Stimulated activated CD4-positive, alpha-beta T cell treated with anti-CD3 and anti-CD28 coated beads, TNF-alpha, amount 100 ng/mL, for 24 hours (primary cell): ENCODE measurements at places on chromosomes 5 and 9.

- DNase-seq: no peak
These were observed 40.8 kb upstream of the GLRX start for GRCh38 chr5:95863383-95863757.

DNA sequence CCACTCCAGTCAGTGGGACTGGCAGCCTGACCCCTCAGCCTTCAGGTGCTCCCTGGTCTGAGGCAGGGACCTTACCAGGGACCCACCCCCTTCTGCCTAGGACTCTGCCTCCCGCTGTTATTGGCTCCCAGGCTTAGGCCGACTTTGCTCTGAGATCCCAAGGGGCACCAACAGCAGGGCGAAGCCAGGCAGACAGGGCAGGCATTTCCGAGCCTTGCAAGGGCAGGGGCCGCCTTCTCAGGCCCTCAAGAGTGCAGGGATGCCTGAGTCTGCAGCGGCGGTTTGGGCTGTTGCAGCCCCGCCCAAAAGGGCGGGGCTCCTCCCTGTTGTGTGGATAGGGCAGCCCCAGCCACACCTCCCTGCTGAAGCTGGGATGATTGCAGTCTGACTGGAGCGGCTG lies 644.6 kb downstream of the PRR16 start:
- DNase-seq: no peak

GRCh38 chr5:65065001-65065511 lies 296.3 kb downstream of the CWC27 start:
- no peak for DNase-seq

- DNase-seq: no peak
These were observed 5.2 kb downstream of the CEMIP2 start for GRCh38 chr9:71762900-71763653.

- DNase-seq: peak; percentile 75
These were observed 32.9 kb upstream of the STXBP1 start for GRCh38 chr9:127578952-127579853.

- no peak for DNase-seq
These were observed 219.9 kb upstream of the TMEM161B start for GRCh38 chr5:88488561-88488960.

DNA sequence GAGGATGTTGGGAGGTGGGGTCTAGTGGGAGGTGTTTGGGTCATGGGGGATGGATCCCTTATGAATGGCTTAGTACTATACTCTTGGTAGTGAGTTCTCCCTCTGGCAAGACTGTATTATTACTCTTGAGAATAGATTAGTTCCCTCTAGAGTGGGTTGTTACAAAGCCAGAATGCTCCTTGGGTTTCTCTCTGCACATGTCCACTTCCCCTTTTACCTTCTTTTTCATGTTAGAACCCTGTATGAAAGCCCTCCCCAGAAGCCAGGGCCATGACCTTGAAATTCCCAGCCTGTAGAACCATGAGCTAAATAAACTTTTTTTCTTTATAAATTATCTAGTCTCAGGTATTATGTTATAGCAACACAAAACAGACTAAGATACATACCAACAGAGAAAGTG lies 31.1 kb downstream of the SLC24A2 start:
- no peak for DNase-seq

DNA sequence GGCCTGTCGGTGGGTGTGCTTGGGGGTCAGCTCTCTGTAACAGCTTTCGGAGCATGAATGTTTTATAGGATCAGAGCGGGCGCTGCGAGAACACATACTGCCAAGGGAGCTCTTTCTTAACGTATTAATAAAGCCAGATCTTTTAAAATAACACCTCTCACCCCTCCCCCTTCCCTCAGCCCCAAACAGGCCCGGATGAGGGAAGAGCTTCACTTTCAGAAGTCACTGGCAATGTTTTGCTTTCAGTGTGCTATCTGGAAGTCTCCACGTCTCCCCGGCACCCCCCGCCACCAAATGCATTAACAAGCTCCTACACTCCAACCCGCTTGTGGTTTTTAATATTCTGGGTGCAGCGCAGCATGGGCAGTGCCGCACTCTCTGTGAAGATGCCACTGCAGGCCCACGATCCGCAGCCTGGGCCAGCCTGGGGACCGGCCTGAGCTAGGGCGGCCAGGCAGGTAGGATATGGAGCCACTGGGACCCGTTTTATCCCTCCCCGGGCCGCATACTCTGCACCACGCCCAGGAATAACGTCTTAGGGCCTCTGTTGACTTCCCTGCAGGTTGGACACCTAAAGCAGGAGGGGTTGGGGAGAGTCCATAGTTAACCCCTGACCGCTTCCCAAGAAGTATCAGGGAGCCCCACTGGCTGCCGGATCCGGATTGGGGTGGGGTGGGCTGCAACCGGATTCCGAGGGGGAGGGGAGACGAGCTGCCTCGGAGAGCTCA lies 12.6 kb downstream of the NR2F1 start:
- DNase-seq: no peak

DNA sequence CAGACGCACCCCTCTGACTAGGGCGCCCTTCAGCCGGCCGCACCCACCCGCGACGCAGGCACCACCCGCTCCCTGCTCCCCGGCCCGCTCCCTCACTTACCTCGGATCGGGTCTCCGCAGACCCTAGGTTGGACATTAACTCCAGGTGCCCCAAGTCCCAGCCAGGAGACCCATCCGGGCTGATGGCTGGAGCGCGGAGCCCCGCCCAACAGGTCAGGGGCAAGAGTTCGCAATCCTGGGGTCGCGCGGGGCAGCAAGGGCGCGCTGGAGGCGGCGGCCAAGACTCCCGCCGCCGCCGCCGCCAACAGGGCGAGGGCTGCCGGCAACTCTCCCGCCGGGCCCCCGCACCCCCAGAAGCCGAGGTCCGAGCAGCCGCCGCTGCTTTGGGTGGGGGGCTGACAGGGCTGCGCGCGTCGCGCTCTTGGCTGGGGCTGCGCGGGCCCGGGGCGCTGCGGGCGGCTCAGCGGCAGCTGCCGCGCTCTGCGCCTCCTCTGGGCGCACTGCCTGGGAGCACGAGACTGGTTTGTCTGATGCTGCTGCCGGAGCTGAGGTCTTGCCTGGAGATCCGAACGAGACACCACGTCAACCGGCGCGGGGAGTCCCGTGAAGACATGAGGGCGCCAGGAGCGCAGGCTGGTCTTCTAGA lies at the start of gene GDNF:
GDNF (minus strand) TSS at position 635 of the 646 bp plus-strand sequence. CDS start 5,245 bp downstream, outside the sequence.
- DNase-seq: no peak

DNA sequence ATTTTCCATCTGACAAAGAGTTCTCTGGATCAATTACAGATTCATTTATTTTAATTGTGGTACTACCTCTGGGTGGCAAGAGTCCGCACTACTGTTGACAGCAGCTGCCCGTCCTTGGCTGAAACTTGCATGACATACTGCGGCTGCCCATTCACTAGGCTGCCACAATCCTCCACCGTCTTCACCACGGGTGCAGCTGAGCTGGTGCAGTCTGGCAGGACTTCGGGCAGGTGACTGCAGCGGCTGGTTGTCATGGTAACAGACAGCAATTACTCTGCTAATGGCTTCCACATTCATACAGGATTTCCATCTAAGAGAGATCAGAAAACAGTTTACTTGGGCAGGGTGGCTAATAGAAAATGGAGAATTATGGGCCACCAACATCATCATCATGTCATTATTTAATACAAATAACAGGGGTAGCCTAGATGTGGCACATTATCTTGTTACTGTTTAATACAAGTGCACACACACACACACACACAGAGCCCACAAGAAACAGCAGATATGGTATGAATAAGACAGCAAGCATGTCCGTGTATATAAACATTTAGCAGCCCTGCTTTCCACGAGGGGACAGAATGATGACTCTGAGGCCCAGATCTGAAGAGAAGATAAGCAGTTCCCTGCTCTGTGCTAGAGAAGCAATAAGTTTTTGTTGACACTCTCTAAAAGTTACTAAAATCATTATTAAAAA lies 112.3 kb downstream of the MARCHF3 start:
- DNase-seq: no peak

GRCh38 chr9:120532891-120533290 lies 47.1 kb downstream of the CDK5RAP2 start:
- DNase-seq: no peak

GRCh38 chr9:97774673-97775072 lies 77.5 kb upstream of the XPA start:
- DNase-seq: no peak

DNA sequence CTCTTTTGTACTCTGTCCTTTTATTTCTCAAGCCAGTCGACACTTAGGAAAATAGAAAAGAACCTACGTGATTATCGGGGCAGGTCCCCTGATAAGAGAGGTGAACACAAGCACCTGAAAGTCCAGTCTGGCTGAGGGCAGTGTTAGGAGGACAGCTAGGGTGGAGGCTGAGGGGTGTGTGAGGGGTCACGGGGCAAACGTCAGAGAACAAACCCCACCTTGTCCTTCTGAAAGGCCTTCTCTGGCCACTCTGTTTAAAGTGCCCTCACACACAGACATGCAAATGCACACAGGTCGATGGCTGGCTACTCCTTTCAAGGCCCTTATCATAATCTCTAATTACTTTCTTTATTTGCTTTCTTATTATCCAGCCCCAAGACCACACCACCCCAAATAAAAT lies 108.8 kb downstream of the ESM1 start:
- DNase-seq: no peak

DNA sequence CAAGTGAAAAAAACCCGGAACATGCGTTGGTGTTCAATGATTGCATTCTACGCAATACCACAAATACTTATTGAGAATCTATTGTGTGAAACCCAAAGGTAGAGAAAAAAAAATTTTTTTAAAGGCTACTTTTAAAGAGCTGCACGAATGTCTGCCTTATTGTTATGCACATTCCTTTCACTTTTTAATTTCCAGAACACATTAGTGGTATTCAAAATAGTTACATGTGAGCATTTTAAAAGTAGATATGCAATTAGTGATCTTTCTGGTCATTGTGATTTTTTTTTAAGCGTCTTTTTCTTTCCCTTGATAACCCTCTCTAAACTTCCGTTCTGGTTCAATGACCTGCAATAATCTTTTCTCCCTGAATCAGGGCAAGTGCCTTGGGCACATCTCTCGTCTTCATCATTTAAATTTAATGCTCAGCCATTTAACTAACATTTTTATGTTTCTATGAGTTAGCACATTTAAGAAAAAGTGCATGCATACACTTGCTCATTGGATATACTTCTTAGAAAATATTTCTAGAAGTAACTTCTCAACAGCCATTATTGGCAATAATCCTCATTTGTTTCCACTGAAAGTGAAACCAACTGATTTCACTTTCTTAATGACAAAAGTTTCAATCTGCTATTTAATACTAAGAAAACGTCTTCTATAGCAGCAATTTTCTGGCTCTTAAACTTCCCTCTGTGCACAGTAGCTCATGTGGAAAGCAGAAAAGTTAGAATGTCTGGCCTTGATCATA lies 80.3 kb downstream of the CDH6 start:
- no peak for DNase-seq

- DNase-seq: no peak
These were observed 759.9 kb downstream of the DTWD2 start for GRCh38 chr5:118228489-118228888.

DNA sequence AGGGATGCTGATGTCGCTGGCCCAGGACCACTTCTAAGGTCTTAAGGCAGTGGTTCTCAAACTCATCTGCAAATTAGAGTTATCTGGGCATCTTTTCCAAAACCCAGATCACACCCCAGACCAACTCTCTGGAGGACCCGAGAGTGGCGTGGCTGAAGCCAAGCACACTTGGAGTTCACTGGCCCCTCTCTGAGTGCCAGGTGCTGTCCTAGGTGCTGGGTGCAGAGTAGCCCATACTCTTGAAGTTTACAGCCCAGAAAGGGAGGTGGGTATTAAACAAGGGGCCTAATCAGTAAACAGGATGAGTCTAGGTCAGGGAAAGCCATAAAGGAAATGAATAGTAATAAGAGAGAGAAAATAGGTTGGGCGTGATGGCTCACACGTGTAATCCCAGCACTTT lies 17.6 kb downstream of the CAMK2A start:
- DNase-seq: no peak

DNA sequence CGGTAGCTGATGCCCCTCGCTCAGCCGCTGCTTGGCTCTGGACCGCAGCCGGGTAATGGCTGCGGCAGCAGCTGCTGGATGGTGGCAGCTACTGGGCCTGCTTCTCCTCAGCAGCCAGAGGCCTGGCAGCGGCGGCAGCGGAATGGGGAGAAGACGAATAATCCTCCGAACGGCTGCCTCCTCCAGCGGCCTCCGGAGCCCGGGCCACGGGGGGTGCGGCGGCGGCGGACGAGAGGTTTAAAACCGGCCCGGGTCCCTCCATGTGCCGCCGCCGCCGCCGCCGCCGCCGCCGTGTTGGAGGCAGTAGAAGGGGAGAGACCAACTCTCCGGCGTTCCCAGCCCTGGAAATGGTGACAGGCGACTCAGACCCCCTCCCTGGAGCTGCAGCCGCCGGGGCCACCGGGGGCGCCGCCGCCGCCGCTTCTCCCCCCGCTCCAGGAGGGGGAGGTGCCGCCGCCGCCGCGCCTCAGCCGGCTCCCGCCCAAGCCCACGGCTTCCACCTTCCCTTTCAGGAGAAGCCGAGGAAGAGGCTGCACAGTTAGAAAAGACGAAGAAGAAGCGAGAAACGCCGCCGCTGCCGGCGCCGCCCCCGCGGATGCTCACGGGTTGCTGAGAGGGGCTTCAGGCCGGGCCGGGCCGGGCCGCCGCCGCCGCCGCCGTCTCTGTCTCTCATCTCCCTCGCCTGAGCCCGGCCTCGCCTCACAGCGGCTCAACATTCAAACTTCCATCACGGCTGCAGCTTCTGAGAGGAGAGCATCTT lies 118.4 kb upstream of the PRSS3 start:
- peak; percentile 24 for DNase-seq

DNA sequence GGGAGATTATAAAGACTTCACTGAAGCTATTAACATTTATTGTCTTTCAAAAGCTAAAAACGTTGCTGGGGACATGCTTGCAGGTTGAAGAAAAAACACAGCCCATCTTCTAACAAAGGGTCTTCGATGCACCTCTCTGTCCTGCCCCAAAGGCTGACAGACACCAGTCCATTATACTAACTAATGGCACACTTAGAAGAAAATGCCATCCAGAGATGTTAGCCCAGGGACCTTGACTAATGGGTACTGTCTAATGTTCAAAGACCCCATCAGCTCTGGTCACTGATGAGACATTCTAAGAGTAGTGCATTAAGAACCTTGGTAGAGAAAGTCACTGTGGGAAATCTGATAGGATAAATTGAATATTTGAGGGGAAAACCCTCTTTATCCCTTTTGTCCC lies 124.9 kb downstream of the EBF1 start:
- DNase-seq: no peak

DNA sequence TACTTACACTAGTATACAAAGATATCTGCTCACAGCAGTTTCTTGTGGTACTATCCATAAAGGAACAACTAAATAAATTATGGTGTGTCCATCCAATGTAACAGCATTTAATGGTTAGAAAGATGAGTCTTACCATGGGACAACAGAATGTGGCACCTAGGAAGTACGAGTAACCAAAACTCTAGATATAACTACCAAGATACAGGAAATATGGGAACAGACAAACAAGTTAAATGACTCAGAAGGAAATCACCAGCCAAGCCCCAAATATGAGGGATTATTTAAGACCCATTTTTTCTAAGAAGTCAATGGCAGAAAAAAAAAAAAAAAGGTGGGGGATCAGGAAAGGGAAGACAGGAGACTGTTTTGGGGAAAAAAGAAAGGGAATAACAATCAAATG lies 294.8 kb downstream of the PRELID2 start:
- DNase-seq: no peak

- no peak for DNase-seq
These were observed 36.2 kb upstream of the ZNF366 start for GRCh38 chr5:72543365-72543764.

GRCh38 chr5:82352146-82352791 lies 74.1 kb upstream of the RPS23 start:
- no peak for DNase-seq
